ENCODE measurements at places on chromosomes 6 and 20.

DNA sequence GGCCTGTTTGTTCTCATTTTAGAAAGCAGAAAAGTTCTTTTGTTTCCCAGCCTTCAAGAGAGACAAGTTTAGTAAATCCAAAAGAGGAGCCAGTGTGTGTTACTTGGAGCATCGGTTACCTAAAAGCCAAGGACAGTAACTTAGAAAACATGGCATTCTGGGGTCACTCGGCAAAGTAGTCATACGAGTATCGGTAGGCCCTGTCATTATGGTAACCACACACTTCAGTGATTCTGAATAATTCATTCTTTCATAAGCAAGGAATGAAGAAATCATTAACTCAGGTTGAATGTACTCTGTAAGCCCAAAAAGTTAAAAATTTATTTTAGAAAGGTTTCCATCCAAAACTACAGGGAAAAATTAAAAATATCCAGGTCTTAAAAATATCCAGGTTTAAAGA, 34.0 kb downstream of the CNKSR3 start:
- DNase-seq, result no peak

GRCh38 chr20:1825507-1825906, 69.7 kb upstream of the SIRPA start:
- DNase-seq, result no peak

- DNase-seq, result no peak
Observed at GRCh38 chr6:108969776-108970175, 121.6 kb downstream of the ARMC2 start.

- DNase-seq, result no peak
Observed at GRCh38 chr6:78916411-78916810, 49.1 kb downstream of the IRAK1BP1 start.

DNA sequence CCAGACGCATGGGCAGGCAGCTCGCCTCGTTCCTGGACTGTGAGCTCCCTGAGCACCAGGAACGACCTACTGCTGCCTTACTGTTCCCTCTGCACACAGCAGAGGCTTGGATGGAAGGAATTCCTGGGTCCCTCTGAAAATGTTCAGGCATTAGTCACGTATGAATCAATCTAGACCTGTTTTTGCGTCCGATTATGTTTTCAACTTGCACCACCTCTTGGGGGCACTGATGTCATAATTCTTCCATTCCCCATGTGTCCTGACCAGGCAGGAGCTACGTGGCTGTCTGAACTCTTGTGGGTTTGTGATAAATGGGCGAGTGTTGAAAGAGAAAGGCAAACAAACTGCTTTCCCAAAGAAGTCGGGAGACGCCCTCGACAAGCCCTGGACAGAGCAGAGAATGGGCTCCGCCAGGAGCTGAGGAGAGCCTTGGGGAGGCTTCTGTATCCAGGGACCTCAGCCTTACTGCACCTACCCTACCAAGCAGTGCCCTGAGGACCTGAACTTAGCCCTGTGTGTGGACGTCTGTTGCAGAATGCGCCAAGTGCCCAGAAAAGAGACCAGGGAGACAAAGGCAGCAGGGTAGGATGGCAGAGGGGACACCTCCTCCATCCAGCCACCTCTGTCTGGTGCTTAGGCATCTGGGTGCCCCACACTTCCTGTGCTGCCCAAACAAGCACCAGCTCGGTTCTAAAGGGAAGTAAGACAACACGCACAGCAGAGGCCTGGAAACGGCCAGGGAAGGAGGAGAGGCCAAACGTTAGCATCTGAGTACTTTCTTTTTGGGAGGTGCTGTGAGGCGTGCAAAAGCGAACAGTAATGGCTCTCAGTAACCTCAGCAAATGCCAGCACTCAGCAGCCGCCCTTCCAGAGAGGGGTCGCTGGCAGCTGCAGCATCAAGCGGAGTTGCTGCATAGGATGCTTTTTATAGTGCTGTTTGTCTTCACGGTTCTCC, 124.2 kb downstream of the LY86 start:
- no peak for DNase-seq

- no peak for DNase-seq
Observed at GRCh38 chr20:33655164-33655563, 7.0 kb upstream of the C20orf144 start.

- no peak for DNase-seq
Observed at GRCh38 chr6:166583230-166583965, 3.1 kb downstream of the RAMACL start.

- no peak for DNase-seq
Observed at GRCh38 chr6:3625149-3625979, 126.1 kb downstream of the PXDC1 start.

- no peak for DNase-seq
Observed at GRCh38 chr6:14965424-14966075, 280.3 kb upstream of the JARID2 start.

DNA sequence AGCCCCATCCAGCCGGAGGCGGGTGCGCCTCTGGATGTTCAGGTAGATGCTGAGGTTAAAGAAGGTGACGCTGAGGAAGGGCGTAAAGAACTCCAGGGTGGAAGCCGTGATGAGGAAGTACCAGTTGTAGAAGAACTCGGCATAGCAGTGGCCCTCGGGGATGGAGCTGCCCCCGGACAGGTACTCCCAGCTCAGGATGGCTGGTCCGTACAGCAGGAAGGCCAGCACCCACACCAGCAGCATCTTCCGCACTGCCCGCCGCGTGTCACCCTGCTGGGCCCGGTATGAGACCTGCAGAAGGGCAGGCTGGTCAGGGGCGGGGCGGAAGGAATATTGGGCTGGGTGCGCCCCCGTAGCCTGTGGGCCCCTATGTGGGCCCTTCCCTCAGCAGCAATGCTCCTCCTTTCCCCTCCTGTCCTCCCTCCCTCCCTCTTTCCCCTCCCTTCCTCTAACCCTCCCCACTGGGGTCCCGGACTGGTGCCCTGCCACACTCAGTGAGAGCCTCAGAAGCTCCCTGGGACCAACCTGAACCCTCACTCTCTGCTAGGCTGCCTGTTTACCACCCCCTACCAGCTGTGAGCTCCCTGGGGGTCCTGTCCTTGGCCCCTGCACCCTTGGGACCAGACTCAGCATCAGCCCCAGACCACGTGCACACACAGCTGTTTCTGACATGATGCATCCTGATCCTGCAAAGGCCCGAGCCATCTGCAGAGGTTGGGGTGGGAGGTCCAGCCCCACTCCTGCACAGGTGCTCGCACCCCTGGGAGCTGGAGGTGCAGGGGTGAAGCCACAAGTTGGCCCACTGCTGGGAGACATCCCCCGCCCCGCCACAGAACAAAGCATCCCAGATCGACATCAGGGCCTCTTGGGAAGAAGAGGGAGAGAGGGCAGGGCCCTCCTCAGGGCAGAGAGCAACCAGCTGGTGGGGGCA, 3.2 kb downstream of the HRH3 start:
- DNase-seq, result no peak

DNA sequence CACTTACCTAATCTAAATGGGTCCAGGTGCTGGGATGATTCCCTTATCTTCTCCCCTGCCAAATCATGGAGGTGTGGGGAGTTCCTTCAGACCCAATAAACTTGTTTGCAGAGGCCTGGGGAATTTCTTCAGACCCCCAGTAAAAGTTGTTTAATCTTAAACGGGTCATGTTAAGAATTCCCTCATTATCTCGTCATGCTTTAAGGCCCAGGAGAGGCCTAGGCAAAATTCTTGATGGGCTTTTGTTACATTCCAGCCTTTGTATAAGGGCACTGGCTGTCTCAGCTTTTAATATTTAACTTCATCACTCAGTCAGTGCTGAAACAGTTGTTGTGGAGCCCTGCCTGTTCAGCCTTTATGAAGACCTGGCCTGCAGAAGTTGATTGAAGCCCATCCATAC, 11.0 kb upstream of the SLC35B3 start:
- DNase-seq, result no peak

- no peak for DNase-seq
Observed at GRCh38 chr20:62590309-62591121, 51.8 kb upstream of the SLCO4A1 start.

DNA sequence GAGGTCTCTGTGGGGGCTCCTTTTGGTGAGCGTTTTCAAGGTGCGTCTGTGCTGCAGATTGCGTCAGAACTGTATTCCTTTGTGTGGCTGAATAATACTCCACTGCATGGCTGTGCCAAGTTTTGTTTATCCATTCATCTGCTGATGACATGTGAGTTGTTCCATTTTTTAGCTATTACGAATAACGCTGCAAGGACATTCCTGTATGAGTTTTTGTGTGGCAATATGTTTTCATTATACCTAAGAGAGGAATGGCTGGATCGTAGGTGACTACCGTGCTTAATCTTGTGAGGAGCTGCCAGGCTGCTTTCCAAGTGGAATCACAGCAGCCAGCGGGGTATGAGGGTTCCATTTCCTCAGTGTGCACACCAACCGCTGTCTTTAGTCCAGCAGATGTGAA, 1.1 kb upstream of the DACT2 start:
- DNase-seq, result no peak
